ENCODE measurements at places on chromosomes 16 and 17.

- no peak for DNase-seq
Measured at GRCh38 chr17:65553009-65553645, 8.3 kb downstream of the AXIN2 start.

- no peak for DNase-seq
Measured at GRCh38 chr17:55520402-55520801, 9.2 kb upstream of the SMIM36 start.

DNA sequence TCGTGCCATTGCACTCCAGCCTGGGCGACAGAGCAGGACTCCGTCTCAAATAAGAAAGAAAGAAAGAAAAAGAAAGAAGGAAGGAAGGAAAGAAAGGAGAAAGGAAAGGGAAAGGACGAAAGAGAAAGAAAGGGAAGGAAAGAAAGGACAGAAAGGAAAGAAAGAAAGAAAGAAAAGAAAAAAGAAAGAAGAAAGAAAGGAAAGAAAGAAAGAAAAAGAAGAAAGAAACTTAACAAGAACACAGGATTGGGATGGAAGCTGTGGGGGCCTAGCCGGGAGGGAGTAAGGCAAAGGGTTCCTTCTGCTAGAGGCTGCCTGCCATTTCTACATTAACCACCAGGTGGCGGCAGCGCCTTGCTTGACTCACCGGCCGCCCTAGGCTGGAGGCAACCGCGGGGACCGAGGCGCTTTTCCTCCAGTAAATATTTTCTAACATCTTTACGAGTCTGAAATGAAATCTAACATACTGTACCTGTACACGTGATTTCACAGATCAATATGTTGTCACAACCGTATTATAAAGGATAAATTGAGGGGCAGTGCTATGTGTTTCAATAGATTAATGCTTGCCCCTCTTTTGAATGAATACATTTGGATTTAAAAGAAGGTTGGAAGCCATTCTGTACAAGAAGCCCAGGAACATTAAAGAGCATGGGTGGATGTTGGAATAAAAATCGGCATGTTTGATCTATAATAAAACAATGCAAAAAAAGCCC is 6.1 kb downstream of the GJD3 start:
- peak; percentile 77 for DNase-seq

DNA sequence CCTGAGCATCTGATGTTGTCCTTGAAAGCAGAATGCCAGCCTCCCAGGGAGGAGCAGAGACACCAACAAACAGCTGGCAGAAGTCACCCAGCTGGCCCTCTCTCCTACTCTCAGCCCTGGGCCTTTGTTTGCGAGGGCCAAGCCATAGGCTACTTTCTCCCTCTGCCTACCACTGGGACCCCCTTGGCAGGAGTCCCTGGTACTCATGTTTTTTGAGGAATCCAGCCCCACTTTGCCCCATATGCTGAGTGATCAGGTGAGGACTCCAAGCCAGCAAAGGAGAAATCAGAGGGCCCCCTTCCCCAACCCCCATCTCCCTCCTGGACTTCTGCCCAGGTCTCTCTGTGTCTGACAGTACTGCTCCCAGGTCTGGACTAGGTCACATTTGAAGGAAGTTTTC is 121.9 kb downstream of the USP31 start:
- no peak for DNase-seq

DNA sequence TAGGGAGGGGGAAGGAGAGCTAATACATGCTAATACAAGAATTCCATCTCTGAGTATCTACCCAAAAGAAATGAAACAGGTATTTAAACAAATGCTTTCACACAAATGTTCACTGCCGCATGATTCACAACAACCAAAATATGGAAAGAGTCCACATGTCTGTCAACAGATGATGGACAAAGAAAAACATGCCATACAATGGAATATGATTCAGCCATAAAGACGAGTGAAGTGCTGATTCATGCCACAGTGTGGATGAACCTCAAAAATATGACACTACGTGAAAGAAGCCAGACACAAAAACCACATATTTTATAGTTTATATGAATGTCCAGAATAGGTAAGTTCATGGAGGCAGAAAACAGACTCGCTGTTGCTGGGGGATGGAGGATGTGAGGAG is 321.4 kb downstream of the FOXL1 start:
- no peak for DNase-seq

DNA sequence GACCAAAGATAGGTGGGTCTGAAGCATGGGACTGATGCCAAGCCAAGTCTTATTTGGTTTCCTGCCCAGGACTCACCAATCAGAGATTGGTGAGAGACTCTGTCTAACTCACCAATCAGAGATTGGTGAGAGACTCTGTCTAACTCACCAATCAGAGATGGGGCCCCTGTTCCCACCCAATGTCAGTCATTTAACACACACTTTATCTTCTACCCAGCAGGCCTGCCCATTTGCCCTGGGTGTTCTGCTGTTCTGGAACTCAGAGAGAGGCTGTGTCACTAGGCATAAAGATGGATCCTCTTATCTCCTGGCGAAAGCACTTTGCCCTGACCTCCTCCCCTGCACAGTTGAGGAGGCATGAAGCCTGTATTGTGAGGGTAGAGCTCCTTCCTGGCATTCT is 5.4 kb upstream of the RHOT1 start:
- DNase-seq = no peak

DNA sequence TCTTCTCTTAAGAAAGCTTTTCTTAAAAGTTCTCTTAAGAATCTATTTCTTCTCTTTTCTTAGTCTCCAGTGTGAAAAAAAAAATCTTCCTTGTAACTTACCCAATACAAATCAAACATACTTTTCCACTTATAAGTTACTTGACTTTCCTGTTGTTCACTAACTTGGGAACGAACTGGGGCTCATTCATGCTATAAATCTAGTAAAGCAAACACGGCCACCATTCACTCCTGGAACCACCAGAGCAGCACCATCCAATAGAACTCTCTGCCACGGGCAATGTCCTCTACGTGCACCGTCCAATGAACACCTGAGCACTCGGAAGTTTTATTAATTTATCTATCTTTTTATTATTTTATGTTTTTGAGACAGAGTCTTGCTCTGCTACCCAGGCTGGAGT is 20.8 kb downstream of the SRP68 start:
- DNase-seq = no peak

- DNase-seq = no peak
Measured at GRCh38 chr16:30119428-30119827, 3.6 kb downstream of the MAPK3 start.

GRCh38 chr17:57037411-57037810 is 47.6 kb upstream of the AKAP1 start:
- DNase-seq = no peak

- DNase-seq = no peak
Measured at GRCh38 chr17:48624544-48625494, 1.3 kb downstream of the HOXB9 start.

DNA sequence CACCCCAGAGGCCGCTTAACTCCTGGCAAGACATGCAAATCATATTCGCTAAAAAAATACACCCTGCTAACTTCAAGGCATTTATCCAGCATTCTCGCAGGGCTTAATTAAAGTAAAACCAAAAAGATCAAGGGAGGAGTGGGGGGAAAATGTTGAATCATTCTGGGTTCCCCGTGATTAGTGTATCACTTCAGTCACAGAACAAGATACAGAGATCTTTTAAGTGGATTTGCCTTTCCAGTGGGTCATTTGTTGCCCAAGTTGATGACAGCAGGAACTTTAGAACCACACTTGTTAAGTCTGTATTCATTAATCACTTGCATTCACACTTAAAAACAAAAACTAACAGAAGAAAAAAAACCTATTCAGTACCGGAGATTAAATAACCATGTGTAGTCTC is 17.3 kb downstream of the CRYBA1 start:
- no peak for DNase-seq

GRCh38 chr16:71626858-71627213 is 852 bp downstream of the MARVELD3 start:
- DNase-seq = no peak

- DNase-seq = no peak
Measured at GRCh38 chr17:6782244-6782643, 6.2 kb downstream of the FBXO39 start.

- DNase-seq = no peak
Measured at GRCh38 chr16:1512774-1513173, 19.6 kb downstream of the TELO2 start.

GRCh38 chr17:43146649-43147048 is 21.5 kb upstream of the BRCA1 start:
- DNase-seq = no peak

DNA sequence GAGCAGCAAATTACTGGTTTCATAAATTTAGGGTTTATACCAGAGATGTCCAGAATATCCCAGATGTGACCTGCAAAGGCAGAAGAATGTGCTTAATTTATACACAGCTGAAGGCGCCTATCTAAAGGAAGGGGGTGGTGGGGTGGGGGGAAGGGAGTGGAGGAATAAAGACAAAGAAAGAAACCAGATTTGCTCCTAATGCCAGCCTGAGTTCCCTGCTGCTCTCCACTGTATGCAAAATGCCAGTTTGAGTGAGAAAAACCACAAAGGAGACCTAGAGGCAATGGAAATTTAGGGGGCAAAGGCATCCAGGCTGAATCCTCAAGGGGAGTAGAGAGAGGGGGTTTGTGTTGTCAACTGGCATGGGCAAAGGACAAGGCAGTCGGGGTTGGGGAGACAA is 161.5 kb upstream of the TOX3 start:
- no peak for DNase-seq

DNA sequence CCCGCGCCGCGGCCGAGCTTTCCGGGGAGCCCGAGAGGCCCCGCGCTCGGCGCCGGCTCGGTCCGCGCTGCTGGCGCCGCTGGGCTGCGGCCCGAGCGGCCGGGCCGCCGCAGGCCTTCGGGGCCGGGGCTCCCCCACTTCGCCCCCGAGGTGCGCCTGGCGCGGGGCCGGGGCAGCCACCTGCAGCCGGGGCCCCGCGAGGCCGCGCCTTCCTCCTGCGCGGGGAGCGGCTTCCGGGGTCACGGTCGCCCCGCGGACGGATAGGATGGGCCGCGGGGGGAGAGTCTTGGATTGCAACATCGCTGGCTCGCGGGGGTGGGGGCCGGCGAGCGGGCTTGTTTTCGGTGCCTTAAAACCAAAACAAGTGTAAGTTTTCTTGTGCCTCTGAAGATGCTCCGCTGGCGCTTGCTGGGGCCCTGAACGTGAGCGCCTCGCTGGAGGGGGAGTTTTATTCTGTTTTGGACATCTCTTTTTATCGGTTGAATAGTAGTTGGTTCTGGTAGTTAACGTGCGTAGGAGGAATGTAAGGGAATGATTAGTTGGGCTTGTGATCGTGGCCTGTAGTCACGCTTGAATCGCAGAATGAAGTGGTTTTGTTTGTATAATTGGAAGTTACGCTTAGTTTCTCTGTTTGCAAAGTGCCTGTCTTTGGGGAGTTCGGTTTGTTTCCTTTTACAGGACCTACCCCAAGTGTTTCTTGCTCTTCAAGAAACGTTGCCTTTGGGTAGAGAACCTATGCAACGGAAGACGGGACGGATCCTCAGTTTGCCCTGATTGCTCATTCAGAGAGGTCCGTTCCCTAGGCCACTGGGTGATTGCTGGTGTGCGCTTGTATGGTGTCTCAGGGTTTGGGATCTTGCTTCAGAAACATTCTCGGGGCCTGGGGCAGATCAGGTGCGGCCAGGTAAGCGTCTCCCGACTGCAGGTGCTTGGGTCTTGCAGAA is 724 bp downstream of the UBE2I start:
- no peak for DNase-seq

- DNase-seq = no peak
Measured at GRCh38 chr17:66661411-66662256, 173.3 kb upstream of the CACNG5 start.

- no peak for DNase-seq
Measured at GRCh38 chr17:4968486-4969046, 949 bp upstream of the SPAG7 start.

- peak; percentile 87 for DNase-seq
Measured at GRCh38 chr16:29807426-29808218, 1.3 kb downstream of the MAZ start.

- DNase-seq = no peak
Measured at GRCh38 chr17:32124985-32125847, 17.1 kb upstream of the RHOT1 start.

DNA sequence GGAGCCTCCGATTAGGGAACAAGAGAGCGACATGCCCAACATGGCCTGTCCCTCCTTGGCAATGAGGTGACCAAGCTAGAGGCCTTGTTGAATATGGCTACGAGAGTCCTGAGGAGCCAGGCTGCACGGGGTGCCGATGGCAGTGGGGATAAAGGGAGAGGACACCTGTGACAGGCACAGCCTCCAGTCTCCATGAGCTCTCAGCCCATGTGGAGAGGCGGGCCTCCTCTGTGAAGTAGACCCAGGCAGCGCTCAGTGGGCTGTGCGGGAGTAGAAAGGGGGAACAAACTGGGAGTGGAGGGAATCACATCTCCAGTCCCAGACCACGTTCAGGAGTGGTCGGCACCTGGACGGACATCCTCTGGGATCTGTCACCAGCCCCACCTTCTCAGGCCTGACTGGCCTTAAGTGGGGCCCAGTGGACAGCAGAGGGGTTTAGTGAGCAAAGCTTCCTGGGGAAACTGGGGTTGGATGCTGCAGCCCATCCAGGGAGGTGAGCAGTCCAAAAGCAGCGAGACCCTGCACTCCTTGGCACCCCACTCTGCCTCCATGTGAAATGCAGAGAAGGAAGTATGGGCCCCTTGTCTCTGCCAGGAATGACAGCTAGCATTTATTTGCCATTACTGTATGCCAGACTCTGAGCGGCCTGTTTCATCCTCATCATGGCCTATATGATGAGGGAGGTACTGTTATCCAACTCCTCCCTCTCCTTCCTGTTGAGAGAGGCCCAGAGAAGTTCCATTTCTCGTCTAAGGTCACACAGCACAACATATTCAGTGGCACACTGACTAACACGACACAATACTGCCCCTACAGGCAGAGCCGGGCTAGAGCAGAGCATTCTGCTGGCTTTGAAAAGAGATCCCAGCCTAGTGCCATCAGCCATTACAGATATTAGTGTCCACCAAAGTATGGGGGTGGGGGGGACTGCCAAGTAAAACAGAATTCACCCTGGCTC is 4.5 kb upstream of the TMEM92 start:
- DNase-seq = peak; percentile 46

DNA sequence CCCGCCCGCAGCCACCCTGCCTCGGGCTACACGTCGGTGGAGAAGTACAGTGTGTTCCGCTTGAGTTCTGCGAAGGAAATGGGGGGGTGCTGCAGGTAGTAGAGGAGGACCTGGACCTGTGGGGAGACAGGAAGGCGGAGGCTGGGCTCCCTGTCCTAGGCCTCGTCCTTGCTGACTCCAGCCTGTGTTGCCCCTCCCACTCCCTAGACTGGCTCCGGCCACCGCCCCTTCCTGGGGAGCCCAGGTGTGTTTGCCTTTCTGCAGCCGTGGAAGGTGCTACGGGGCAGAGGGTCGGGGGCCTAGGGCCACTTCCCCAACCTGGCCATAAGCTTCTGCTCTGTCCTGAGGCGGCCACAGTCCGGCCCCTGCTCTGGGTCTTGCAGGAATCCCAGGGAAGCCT is 9.1 kb downstream of the TIMM22 start:
- no peak for DNase-seq
